Activated CD8-positive, alpha-beta memory T cell treated with anti-CD3 and anti-CD28 coated beads for 36 hours (primary cell): ENCODE measurements at places on chromosomes 12 and 14. TPM values are rescaled to one million over a fixed set of nuclear protein-coding genes. Genes with fewer than 3 reads are reported as not detected.

Gene TMEM260
- total RNA-seq, result 11.1 TPM

Gene MIP
- total RNA-seq, result not detected

Gene GLT8D2
- total RNA-seq, result 0.13 TPM

Gene PHLDA1
- 63.6 TPM for total RNA-seq

Gene LMO3
- not detected for total RNA-seq

Gene OTX2
- not detected for total RNA-seq

Gene PHETA1
- 2.6 TPM for total RNA-seq

Gene ARHGAP9
- total RNA-seq, result 133 TPM

Gene MYO1H
- total RNA-seq, result not detected

Gene MYF6
- not detected for total RNA-seq

Gene BATF
- 127 TPM for total RNA-seq

Gene PRIMA1
- total RNA-seq, result not detected

Gene FBLN5
- total RNA-seq, result 0.51 TPM

Gene STRAP
- 185 TPM for total RNA-seq

Gene GPR135
- total RNA-seq, result 1.2 TPM

Gene ASCL4
- total RNA-seq, result not detected
